ENCODE measurements at places on chromosomes 11 and 22. TPM values are rescaled to one million over a fixed set of nuclear protein-coding genes. Genes with fewer than 3 reads are reported as not detected.
A peak's percentile ranks its signal among the peaks of the same experiment; 100 is the strongest.

C22orf42 gene
- total RNA-seq = not detected

THOC5 gene
- 52.6 TPM for total RNA-seq

GRCh38 chr11:120626791-120627190 is 115.2 kb downstream of the GRIK4 start:
- DNase-seq = no peak

DNA sequence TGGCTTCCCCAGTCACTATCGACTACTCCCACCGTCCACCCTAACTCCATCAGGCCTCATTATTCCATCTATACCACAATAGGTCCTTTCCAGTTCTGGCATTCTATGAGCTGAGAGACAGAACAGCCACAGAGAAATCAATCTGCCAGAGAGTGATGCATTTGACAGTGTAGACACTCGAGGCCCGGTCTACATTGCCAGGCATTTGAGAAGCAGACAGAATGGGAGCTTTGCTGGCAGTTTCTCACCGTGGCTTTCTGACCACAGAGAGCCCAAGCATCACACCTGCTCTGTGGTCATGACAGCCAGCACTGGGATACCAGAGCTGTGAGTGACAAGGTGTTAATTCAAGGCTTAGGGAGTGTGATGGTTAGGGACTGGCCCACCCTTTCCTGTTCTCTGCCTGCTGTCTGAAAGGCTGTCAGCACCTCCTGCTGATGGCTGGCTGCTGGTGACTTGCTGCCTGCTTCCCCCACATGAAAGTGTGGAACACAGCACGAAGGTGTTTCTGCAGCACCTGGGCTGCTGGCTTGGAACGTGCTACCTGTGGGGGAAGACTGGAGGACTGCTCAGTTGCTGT is 137.8 kb downstream of the KIRREL3 start:
- no peak for DNase-seq

- no peak for DNase-seq
Observed at GRCh38 chr11:17208257-17208999, 642 bp upstream of the PIK3C2A start.

CATSPER1 gene
- 0.87 TPM for total RNA-seq

NPAS4 gene
- total RNA-seq = not detected

DNA sequence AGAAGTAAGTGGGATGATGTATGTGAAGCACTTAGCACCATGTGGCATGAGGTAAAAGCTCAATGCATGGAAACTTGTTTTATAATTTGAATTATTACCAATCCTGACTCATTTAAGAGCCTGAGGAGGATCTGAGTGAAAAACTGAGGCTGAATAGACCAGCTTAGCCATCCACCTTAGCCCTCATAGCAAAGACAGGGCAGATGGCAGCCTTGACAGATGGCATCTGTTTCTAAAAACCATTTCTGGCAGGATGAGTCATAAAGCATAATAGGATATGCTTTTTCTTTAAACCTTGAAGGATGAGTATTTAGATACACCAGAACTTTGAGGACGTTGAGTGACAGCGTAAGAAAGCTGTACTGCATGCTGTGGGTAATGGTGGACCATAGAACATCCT is 61.0 kb upstream of the NAV2 start:
- DNase-seq = no peak

PKNOX2 gene
- 7.2 TPM for total RNA-seq

- no peak for DNase-seq
Observed at GRCh38 chr11:6855971-6856541, 6.8 kb upstream of the OR10A2 start.

DNA sequence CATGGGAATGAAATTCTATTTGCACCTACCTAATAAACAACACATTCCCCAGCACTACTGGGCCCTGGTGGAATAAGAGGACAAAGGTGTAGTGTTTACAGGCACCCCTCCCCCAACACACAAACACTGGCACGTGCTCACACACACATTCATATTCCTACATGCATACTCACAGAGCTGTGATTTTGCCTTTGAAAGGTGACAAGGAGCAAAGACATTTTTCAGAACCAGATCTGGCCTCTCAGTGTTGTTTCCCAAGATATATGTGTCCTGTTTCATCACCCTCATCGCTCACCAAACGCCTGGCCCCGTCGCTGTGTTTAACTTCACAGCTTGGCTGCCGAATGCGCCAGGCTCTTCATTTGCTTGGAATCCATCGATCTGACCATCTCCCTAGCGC is 292.6 kb downstream of the NTM start:
- no peak for DNase-seq

RIC3 gene
- total RNA-seq = 28.2 TPM

DNA sequence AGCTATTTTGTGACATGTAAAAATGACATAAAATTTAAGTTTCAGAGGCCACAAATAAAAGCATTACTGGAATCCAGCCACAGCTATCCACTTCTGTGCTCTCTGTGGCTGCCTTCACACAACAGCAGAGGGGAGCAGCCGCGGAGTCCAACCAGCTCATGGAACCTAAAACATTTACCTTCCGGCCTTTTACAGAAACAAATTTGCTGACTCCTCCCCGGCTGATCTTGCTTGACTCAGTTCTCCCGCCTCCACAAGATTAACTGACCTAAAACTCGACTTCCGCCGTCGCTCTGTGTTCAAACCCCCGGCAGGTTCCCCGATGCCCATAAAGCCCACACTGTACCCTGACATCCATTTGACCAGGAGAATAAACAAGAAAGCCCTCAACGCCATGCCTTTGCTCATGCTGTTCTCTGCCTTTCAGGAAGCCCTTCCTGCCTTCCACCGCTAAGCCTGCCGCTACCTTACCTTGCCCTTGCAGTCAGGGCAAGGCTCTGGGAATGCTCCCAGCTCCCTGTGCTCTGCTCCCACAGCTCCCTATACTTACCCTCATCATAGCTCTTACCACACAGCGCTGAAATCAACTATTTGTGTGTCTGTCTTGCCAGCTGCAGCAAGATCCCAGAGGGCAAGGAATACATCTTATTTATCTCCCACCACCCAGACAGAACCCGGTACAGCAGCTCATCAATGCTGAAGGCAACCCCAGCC is 35.4 kb downstream of the MICAL3 start:
- DNase-seq = no peak

IL17REL gene
- total RNA-seq = not detected

GRCh38 chr11:69000391-69000790 is 12.7 kb downstream of the MRGPRF start:
- DNase-seq = peak; percentile 11

DNA sequence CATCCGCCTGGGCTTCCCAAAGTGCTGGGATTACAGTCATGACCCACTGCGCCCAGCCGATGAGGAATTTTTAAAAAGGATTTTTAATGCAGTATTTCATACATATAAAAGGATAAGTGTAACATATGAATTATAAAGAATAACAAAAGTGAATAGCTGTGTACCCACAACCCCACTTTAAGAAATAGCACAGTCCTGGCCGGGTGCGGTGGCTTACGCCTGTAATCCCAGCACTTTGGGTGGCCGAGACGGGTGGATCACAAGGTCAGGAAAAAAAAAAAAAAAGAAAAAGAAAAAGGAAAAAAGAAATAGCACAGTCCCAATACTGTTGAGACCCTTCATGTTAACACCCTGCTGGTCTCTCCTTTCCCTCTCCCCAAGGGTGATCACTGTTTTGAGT is 54.3 kb upstream of the CABP7 start:
- DNase-seq = no peak

GRCh38 chr11:12133547-12134235 is 23.3 kb downstream of the MICAL2 start:
- DNase-seq = no peak

Measured in tibial nerve (tissue), 4 donors.